ENCODE measurements at places on chromosomes 11 and 22. TPM values are rescaled to one million over a fixed set of nuclear protein-coding genes. Genes with fewer than 3 reads are reported as not detected.

DNA sequence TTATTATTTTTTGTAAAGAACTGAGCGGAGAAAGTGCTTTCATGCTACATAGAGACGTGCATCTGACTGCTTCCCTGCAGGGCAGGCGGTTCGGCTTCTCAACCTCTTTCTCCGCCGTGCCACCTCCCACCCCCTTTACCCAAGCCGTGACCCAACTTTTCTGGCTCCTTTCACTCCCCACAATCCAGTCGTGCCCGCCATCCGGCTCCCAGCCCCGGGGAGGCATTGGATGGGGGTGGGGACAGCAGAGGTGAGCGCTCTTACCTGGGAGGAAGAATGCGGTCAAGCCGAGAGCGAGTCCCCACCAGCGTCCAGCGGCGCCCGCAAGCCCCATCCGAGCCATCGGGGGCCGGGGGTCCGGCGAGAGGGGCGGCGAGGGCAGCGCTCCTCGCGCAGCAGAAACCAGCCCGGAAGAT lies 781 bp downstream of the NECTIN1 start:
- DNase-seq, result no peak

GRCh38 chr22:22519591-22519990 lies 479 bp downstream of the ZNF280A start:
- DNase-seq, result no peak

DNA sequence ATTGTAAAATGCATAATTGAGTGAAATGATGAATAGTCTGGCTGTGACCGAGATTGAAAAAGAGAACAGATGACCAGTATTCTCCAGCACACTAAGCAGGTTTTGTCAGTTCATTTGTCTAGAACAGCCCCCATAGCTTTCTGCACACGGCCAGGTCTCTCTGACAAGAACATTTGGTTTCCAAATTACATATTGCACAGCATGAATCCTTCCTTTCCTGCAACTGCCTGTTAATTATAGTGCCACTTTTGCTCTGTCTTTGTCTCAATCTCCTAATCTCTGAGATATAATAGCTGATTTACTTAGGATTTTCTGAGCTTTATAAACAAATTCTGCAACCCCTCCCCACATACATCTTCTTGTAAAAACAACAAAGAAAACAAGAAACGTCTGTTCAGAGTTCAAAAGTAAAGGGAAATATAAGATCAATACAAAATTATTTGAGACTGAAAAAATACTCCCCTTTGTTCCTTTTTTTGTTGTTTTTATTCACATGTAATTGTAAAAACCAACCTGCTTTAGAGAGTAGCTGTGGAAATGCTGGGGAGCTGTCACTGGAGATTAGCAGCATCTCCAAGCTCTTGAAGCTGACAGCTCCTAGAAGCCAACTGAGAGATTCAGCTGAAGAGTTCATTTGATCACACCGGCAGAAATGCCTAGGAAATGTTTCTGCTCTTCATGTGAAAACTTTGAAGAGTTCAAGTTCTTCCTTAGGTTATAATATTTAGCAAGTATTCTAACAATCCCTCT lies 998.1 kb downstream of the DLG2 start:
- DNase-seq, result no peak

DNA sequence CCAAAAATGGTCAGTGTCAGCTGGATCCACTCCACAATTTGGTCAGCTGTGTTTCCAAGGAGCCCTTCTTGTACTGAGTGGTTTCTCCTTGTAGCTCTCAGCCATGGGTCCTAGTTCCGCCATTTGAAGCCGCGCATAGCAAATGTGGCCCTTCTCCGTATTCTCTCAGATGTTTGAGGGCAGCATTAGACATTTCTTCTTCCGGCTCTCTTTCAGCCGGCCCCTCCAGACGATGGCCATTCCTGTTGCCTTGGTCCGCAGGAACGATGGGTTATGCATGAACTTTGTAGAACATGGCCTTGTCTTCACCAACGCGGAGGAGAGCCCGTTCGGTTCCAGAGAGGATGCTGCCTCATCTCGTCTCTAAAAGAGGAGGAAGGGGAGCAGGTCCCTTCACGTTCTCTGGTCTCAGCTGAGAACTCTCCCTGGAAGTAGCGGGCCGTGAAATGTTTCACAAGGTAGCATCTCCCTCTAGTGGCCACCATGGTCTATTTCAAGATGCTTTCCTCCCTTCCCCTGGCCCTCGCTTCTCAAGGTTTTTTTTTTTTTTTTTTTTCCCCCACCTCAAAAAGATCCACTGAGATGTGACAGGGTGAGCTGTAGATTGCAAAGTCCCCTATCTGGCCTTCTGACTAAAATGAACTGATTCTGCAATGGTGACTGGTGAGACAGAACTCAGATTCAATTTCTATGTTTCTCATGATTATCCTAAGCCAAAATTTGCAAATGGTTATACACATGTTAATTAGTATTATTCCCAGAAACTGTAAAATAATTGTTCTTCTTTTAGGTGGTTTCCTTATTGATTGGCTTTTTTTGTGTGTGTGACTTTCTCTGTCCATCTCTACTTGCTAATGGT lies 19.8 kb upstream of the PLET1 start:
- DNase-seq, result no peak

GRCh38 chr11:9121469-9121796 lies 30.0 kb upstream of the SCUBE2 start:
- DNase-seq, result no peak

GRCh38 chr11:103800406-103801114 lies 235.9 kb upstream of the DDI1 start:
- no peak for DNase-seq

DNA sequence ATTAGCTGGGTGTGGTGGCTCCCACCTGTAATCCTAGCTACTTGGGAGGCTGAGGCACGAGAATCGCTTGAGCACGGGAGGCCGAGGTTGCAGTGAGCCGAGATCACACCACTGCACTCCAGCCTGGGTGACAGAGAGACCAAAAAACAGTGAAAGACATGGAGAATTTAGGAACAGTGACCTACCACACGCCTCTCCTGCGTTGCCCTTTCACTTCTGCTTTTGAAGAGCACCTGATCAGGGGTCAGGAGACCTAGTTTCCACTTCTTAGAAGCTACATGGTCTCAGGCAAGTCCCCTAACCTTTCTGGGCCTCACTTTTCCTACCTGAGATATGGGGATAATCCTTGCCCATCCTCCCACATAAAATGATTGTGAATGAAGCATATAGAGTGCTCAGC lies 12.2 kb downstream of the SLC35C1 start:
- no peak for DNase-seq

The ACCS gene
- 5.8 TPM for total RNA-seq

All from chondrocyte (in vitro differentiated cells).